SK-N-SH (cell line): ENCODE measurements at places on chromosomes 6 and 20. TPM values are rescaled to one million over a fixed set of nuclear protein-coding genes. Genes with fewer than 3 reads are reported as not detected.

DNA sequence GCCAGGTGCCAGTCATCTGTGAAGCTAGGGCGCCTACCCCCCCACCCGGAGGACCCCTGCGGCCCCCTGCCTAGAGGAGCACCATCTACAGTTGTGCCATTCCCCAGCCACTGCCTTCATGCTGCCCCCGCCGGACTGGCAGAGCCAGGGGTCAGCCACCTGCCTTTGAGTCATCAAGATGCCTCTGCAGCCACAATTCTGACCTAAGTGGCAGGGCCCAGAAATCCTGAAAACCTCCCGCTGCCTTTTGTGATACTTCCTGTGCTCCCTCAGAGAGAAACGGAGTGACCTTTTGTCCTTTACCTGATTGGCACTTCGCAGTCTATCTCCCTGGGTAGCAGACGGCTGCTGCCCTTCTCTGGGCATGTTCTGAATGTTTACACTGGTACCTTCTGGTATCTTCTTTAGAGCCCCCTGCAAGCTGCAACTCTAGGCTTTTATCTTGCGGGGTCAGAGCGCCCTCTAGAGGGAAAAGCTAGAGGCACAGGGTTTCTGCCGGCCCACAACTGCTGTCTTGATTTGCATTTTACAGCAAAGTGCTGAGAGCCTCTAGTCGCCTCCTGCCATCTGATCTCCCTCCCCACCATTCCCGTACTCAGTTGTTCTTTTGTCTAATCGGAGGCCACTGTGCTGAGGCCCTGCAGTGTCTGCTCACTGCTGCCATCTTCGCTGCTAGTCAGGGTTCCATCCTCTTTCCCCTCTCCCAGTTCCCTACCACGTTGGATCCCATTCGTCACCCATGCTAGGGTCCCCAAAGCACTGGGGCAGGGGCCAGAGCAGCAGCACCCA is 26.9 kb downstream of the SPATA2 start:
- H3K4me3 ChIP-seq: no peak overlapping the region
- H3K27me3 ChIP-seq: no peaks in the 10 kb centered on the region
- peak; percentile 85 for DNase-seq

DNA sequence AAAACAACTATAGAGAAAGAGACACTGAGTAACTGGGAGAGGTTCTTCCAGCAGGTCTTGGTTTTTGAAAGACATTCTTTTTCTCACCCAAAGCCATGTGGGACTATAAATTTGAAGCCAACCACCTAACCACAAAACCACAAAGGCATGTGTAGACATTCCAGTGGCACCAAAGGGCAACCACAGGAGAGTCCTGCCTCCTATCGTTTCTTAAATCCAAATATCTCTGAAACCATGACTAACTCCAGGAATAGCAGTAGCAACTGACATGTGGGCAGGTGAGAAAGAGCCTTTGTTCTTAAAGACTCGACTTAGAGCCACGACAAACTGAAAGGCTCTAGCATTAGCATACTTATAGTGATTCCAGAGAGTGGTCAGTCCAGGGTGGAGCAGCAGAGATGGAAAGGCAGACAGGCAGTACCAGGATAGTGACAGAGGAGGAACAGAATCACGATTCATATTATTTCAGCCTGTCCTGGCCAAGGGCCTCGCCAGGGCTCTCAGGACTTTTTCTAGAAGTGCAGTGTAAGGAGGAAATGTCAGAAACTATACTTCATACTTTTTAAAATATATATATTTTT is 9.4 kb upstream of the COL9A1 start:
- H3K4me1 ChIP-seq: no peaks in the 10 kb centered on the region
- H3K27me3 ChIP-seq: peaks cover 5% of the 10 kb centered on the region; the same call in 1 of the 2 replicates
- DNase-seq: no peak
- no peak overlapping the region for H3K27ac ChIP-seq
- no peak overlapping the region for H3K4me3 ChIP-seq

DNA sequence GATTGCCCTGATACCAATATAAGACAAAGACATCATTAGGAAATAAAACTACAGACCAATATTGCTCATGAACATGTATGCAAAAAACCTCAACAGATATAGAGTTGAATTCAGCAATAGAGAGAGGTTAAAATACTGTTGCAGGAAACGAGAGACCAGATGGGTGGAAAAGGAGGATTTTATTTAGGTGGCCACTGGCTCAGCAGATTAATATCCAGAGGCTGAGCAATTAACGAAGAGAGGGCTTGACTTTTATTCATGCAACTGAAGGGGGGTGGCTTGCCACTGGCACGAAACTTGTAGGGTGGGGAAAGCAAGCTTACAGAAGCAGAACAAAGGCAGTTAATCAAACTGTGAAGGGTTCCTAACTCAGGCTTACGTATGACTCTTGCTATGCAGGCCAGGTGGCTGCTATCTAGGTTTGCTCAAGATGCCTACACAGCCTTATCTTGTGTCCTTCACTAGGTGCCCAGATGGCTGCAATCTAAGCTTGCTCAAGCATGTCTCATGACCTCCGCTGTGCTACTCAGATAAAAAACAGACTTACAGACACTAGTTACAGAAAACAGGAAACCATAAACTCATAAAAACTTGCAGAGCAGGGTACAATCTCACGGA is 126.4 kb downstream of the MMUT start:
- H3K4me3 ChIP-seq: no peak overlapping the region
- no peaks in the 10 kb centered on the region for H3K36me3 ChIP-seq
- no peak for DNase-seq

GRCh38 chr6:163099621-163100171 is 314.8 kb upstream of the QKI start:
- H3K36me3 ChIP-seq: no peaks in the 10 kb centered on the region
- no peak for DNase-seq
- no peak overlapping the region for H3K4me3 ChIP-seq
- no peaks in the 10 kb centered on the region for H3K27me3 ChIP-seq
- H3K27ac ChIP-seq: no peak overlapping the region

The MAK gene
- polyA plus RNA-seq: 0.02 TPM in 1 of 2 replicates, not detected in the other
